ENCODE measurements at places on chromosomes 16 and 17.

GRCh38 chr16:73347500-73348375, 299.8 kb upstream of the ZFHX3 start:
- DNase-seq = no peak

DNA sequence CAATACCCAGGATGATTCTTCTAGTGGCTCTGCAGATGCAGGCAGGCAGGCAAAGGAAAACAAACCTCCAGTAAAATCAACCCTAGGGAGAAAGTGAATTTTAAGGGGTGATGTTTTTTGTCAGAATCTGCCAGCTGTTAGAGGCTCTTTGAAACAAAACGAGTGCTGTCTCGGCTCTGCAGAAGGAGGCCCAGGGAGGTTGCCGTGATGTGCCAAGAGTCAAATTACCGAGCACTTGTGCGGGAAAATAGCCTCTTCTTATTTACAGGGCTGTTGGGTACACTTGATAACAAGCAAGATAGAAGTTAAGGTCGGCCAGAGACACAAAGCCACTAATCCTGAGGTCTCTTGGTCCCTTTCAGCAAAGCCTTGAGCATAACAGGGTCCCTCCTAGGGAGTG, 68.9 kb upstream of the EEF2KMT start:
- no peak for DNase-seq

DNA sequence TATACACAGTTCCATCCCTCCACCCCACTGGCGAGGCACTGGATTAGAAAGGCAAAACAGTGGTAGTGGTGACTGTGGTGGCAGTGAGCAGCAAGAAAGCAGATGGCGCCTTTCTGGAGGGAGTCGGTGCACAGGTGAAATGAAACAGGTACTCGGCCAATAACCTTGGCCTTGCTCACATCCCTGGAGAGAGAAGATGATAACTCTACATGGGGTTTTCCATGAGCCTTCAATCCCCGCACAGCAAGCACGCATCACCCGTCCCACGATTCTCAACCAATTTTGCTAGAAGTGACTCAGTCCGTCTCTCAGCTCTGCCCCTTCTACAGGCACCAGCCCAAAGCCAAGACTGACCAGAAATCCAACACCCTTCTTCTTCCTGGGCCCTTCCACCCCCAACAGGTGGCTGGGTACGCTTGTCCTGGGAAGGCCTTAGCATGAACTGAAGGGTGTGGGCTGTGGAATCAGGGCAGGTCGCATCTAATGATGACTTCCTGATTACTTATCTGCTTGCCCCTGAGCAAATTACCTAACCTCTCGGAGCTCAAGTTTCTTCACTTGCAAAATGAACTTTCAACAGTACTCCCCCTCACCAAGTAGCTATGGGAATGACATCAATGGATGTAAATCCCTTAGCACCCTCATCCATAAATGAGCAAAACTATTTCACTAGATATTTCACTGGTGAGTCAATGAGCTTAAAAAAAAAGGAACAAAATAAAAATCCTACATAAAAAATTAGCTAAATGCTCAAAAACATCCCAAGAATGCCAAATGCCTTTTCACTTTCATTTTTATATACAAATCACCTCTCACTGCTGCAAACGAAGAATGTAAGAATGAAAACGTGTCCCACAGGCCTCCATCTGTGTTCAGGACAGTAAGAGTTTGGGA, 18.0 kb downstream of the XPO6 start:
- DNase-seq = no peak

DNA sequence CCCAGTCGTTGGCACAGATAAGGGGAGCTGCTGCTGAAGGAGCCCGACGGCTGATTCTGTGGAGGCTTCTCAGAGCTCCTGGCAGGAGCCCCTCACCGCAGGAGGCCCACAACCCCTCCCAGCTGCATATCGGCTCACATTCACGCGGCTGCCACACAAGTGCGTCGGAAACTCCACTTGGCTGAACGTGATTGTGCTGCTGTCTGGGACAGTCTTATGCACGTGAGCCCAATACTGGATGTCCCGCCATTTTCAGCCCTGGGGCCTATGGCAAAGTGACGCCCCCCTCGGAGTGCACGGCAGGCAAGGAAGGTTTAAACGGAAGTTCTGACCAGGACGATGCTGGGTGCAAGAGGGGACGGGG, 8.7 kb upstream of the PITPNA start:
- DNase-seq = no peak

- no peak for DNase-seq
Observed at GRCh38 chr17:42904110-42904469, 3.5 kb downstream of the G6PC1 start.

DNA sequence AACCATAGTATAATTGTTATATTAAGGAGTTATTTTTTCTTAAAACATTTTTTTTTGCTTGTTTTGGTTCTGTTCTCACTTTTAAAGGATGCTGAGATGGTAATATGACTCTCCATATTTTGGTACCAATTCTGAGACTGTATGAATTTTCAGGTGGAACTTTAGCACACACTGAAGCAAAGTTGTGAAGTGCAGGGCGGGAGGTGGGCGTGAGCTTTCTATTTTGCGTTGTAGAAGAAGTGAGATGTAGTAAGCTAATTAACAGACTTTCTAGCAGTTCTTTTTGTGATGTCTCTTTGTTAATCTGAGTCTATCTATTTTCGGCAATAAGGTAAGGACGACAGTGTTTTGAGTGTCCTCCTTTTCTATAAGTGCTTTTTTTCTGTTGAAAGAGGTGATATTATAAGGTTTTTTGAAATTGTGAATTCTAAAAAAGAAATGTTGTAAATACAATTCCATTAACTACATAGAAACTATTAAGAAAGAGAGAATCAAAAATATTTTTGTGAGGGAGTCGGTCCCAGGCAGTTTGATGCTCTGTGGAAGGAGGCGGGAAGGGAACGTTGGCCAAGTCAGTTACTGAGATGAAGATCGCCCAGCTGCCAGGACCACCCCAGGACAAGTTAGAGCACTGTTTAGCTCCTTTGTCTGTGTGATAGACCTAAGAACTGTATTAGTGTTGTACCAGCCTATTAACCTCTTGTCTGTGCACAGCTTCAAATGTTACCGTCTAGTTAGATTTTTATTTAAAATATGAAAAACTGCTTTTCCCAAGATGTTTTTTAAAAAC, 65.0 kb downstream of the CCDC182 start:
- no peak for DNase-seq

GRCh38 chr16:87180069-87180468, 137.1 kb downstream of the C16orf95 start:
- no peak for DNase-seq

DNA sequence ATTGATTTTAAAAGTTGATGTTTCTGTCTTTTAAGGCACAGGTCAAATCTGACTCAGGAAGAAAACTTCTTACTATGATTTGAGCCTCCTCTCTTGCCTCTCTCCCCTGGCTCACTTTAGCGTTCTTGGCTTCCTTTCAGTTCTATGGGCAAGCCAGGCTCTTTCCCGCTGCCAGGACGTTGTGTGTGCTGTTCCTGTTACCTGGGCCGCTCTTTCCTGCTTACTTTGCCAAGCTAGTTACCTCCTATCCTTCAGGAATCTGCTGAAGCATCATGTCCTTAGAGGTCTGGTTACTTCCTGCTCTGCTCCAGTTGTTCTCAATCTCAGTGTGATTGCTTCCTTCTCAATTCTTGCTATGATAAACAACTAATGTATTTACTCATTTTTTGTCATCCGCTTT, 1108.5 kb upstream of the EEF2KMT start:
- DNase-seq = no peak

GRCh38 chr17:17567631-17568030, 23.9 kb downstream of the PEMT start:
- DNase-seq = no peak

GRCh38 chr16:80518436-80518835, 22.4 kb upstream of the DYNLRB2 start:
- DNase-seq = no peak

- no peak for DNase-seq
Observed at GRCh38 chr16:74623214-74623838, 16.4 kb upstream of the GLG1 start.

DNA sequence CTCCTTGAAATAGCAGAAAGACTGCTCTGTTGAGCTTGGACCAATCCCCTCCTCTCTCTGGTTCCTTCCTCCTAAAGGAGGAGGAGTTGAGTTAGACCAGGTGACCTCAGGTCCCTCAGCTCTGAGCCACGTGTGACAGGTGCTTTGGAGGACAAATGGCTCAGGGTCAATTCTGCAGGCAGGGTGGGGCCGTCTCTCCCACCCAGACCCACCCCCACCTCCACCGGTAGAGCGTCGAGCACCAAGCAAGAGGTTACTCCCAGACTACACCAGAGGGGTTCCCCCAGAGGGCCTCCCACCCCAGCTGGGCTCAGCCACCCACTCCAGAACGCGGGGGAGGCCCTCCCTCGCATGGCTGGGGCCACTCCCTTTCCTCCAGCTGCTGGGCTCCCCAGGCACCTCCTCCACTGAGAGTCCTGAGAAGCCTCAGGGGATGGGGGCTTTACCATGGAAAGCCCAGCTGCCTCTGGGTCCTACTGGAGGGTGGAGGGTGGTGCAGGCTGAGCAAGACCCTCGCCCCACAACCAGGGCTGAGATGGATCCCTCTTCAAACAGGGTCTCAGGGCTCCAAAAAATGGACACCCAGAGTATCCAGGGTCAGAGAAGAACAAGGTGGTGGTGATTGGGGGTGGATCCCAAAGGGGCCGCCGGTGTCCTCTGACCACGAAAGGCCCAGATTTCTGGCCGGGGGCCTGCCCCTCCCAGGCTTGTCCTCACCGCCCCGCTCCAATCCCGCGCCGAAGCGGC, 7.6 kb downstream of the MYO1C start:
- peak; percentile 59 for DNase-seq

DNA sequence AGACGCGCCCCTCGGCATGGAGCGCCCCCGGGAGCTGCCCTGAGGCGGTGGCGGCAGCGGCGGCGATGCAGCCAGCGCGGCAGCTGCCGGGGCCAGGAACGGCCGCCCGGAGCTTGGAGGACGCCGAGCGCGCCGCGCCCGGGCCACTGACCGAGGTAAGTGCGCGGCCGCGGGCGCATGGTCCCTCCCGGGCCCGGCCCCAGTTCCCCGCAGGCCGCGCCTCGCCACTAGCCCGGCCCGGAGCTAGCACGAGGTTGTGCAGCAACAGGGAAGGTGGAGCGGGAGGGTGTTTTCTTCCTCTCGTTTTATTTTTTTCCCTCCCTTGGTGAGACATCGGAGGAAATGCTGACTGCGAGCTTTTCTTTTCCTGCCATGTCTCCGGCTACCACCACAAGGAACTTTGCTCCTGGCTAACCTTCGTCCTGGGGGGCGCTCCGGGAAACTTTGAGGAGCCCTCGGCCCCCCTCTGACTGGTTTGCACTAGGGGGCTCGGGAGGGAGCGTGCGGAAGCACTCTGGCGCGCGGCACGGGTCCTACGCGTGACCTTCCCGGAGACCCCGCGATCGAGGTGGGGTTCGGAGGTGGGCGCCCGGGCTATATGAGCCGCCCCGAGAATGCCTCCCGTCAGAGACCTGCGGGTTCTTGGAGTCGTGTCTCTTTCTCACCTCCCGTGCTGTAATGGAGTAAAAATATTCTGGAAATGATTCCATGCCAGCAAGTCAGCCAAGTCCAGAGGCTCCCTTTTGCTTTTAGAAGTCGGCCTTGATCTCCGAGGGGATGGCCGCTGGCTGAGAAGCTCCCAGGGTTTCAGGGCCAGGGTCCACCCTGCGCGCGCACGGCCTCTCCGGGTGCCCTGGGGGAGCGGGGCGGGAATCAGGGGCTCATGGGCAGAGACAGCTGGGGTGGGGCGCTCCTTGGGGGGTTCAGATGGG, 868 bp downstream of the KCNJ12 start:
- DNase-seq = peak; percentile 38
